MCF 10A (cell line): ENCODE measurements at places on chromosomes 2 and 18.

- no peak for DNase-seq
Measured at GRCh38 chr2:161112908-161113307, 47.3 kb upstream of the TANK start.

DNA sequence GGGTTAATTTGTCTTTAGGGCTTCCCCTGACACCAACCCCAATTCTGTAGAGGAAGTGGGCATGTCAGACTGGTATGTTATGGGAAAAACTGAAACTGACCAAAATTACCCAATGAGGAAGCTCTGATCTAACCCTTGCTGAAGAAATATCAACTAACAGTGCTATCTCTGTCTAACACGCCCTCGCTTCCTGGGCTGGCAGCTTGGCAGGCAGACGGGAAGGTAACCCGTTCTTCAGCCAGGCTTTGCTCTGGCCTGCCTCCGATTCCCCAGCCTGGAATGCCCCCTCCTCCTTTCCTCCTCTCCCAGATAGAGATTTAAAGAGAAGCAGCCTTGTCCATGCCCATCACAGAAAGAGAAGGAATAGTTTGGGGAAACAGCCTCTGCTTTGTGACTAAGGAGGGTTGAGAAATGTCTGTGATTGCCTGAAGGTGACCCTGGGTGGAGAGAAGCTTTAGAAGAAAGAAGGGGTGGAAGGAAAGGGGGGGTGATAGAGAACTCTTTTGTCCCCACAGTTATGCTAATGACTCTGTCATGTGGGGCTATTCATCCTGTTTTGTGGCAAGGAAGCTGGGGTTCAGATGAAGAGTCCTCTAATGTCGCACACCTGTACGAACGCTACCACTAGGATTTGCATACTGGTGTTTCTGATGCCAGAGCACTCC is 15.4 kb downstream of the HK2 start:
- peak; percentile 66 for DNase-seq

GRCh38 chr2:204913854-204914464 is 368.7 kb downstream of the PARD3B start:
- no peak for DNase-seq

DNA sequence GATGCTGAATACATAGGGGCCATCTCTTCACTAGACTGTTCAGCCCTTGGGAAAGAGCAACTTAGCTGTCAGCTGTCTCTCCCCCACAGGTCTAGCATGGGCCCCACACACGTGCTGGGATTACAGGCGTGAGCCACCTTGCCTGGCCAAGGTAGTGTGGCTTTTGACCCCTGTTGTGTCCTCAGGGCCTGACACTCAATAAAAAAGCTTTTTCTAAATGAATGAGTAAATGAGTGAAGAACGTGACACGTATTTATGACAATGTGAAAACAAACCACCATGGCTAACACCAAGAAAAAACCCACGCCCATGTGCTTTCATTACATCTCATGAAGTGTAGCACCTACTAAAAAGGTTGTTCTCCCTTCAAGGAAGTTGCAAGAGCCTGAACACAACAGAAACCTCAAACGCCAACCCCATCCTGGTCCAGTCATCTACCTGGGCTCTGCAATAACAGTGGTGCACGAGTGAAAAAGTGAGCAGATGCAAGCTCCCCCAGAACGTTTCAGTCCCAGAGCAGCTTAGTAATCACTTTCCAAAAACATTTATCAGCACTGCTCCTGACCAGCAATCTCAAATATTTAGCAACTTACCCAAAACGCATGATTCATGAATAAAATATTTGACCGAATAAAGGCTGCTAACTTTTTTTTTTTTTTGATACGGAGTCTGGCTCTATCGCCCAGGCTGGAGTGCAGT is 3.4 kb downstream of the WDFY1 start:
- peak; percentile 54 for DNase-seq

- DNase-seq = no peak
Measured at GRCh38 chr2:208713066-208713745, 306.6 kb downstream of the PTH2R start.

GRCh38 chr18:941331-941730 is 36.7 kb downstream of the ADCYAP1 start:
- DNase-seq = no peak

GRCh38 chr18:22703883-22704585 is 229.1 kb upstream of the RBBP8 start:
- peak; percentile 76 for DNase-seq

DNA sequence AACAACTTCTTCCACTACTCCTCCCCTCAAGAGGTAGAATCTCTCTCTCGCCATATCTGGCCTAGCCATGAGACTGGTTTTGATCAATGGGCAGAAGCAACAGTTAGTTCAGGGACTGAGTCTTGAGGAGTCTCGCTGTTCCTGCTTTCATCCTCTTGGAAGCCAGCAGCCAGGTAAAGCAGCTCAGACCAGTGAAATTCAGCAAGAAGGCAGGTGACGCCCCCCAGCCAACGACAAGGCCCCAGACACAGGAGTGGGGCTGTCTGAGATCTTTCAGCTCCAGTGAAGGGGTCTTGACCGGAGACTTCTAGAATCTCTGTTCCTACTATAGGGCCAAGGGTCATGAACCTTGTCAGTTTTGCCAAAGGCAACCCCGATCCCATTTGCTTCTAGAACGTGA is 39.7 kb upstream of the ACAA2 start:
- DNase-seq = no peak

DNA sequence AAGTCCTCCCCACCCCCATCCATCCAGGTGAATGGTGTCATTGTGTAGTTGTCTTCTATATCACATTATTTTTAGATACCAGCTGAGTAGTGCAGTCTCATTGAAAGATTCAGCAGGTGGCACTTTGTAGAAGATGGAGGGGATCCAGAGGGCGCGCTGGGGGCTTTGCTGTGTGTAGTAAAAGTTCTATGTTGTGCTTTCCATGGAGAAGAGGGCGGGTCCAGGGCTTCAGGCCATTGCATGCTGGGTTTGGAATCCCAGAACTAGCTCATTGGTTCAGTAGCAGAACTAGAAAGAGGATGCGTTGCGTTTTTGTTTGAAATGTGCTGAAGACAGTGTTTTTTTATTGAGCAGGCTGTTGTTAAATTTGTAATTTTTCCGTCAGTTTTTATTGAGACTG is 120.0 kb downstream of the MAP4K4 start:
- no peak for DNase-seq

DNA sequence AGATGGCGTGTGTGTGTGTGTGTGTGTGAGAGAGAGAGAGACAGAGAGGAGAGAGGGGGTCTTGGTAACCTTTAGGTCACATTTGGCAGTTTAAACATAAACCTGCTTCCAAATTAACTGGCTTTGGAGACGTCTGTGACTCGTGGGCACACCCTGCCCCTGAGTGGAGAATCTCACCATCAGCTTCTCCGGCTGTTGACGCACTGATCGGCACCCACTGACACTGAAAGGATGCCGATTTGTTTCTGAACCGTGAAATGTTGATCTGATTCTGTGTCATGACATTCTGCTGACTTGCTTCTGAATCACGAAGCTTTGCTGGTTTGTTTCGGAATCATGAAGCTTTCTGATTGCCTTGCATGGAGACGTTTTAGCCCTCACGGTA is 114.7 kb downstream of the RTP5 start:
- DNase-seq = no peak

- no peak for DNase-seq
Measured at GRCh38 chr18:62876111-62876510, 160.8 kb downstream of the PHLPP1 start.

GRCh38 chr2:18172607-18173006 is 294.1 kb downstream of the KCNS3 start:
- no peak for DNase-seq

DNA sequence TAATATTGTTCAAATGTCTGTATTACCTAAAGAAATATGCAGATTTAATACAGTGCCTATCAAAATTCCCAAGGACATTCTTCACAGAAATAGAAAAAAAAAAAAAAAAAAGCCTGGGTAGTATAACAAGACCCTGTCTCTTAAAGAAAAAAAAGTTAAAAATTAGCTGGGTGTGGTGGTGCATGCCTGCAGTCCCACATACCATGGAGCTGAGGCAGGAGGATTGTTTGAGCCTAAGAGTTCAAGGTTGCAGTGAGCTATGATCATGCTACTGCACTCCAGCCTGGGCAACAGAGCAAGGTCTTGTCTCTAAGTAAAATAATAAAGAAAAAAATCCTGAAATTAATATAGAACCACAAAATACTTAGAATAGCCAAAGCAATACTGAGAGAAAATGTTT is 51.9 kb downstream of the SLC16A14 start:
- DNase-seq = no peak

- DNase-seq = no peak
Measured at GRCh38 chr18:46061387-46061786, 10.7 kb downstream of the PSTPIP2 start.

DNA sequence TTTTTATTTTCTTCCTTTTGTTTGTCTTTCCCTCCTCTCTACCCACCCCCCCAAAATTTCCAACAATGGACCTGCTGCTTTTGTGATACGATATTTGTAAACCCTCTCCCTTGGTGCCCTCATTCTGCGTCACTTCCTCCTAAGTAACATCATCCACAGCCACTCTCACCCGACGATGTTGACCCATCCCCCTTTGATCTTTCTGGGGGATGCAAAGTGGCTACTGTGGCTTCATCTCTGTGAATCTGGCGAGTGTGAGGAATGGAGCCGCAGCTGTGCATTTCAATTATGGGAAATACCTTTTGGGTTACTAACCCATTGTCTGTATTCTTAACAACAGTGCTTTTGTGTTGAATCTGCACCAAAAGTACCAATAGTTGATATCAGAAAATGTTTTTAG is 19.4 kb downstream of the ANTXR1 start:
- DNase-seq = no peak

GRCh38 chr2:191686729-191687128 is 8.8 kb downstream of the NABP1 start:
- DNase-seq = no peak

GRCh38 chr18:50630895-50631294 is 71.0 kb downstream of the MAPK4 start:
- DNase-seq = no peak

DNA sequence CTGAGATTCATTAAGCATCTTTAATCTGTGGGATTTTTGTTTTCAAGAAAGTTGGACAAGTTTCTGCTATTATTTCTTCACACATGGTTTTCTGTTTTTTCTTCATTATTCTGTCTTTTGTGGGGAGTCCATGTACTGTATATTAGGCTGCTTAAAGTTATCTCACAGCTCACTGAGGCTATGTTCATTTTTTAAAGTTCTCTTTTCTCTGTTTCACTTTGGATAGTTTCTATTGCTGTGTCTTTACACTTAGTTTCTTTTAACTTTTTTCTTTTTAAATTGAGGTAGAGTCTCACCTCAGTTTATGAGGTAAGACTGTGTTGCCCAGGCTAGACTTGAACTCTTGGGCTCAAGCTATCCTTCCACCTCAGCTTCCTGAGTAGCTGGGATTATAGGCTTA is 8.6 kb downstream of the OSBPL6 start:
- DNase-seq = no peak

DNA sequence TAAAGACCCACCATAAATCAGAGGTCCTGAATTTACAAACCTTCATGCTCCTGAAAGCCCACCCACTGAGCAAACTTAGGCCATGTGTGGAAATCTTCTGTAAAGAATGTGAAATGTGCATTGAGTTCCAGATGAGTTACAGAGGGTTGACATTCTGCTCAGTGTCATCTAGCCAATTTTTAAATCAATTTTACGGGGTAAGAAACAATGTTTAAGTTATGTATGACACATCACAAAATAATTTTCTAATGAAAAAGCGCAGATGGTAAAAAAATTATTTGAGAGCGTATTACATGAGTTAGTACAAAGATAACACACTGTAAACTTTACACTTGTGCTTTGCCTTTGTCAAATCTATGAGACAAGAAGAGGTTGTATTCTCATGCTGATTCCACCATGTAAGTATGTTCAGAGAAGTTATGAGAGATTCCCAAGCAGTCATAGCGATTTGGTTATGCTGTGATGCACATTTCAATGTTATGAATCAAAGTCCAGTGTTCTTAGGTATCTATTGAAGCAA is 446.3 kb downstream of the ADCYAP1 start:
- no peak for DNase-seq

- no peak for DNase-seq
Measured at GRCh38 chr2:197263077-197263476, 47.5 kb downstream of the ANKRD44 start.

DNA sequence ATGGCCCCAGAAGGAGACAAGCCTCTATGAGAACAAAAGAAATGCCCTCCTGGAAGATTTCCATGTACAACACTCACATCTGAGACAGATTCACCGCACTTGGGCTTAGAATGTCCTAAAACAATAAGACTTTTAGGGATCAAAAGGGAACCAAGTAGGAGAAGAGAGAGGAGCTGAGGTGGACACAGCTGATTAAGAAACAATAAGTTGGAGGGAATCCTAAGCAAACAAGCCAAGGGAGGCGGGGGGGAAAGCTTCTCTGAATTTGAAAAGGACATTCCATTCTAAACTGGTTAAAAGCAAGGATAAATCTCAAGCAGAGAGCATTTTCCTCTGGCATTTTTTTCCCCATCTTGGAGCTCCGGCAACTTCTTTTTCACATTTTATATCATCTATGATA is 9.9 kb downstream of the ACVR1 start:
- peak; percentile 42 for DNase-seq

DNA sequence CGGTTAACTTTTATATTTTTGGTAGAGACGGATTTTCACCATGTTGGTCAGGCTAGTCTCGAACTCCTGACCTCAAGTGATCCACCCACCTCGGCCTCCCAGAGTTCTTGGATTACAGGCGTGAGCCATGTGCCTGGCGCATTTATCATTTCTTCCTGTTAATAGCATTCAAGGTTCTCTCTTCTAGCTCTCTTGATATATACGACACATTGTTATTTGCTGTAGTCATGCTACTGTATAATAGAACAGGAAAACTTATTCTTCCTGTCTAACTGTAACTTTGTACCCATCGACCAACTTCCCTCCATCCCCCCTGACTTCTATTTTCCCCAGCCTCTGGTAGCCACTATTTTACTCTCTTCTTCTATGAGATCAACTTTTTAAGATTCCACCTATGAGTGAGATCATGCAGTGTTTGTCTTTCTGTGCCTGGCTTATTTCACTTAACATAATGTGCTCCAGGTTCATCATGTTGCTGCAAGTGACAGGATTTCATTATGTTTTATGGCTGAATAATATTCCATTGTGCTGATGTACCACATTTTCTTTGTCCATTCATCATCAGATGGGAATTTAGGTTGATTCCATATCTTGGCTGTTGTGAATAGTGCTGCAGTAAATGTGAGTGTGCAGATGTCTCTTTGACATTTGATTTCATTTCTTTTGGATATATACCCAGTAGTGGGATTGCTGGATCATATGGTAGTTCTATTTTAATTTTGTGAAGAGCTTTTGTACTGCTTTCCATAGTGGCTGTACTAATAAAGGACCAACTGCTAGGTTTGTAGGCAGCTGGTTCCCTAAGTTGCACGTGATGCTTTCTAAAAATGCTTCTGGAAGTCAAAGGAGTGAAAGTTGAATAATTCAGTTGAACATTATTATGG is 205.2 kb downstream of the PRKCE start:
- DNase-seq = no peak

GRCh38 chr18:66511792-66512191 is 92.1 kb downstream of the CDH19 start:
- DNase-seq = peak; percentile 52

GRCh38 chr2:11348209-11348749 is 3.8 kb upstream of the ROCK2 start:
- peak; percentile 18 for DNase-seq

GRCh38 chr2:18745431-18746272 is 156.3 kb upstream of the NT5C1B start:
- DNase-seq = no peak

- peak; percentile 36 for DNase-seq
Measured at GRCh38 chr2:212539072-212539880, 674 bp upstream of the ERBB4 start.
